ENCODE measurements at places on chromosomes 6 and 20.
A peak's percentile ranks its signal among the peaks of the same experiment; 100 is the strongest.

DNA sequence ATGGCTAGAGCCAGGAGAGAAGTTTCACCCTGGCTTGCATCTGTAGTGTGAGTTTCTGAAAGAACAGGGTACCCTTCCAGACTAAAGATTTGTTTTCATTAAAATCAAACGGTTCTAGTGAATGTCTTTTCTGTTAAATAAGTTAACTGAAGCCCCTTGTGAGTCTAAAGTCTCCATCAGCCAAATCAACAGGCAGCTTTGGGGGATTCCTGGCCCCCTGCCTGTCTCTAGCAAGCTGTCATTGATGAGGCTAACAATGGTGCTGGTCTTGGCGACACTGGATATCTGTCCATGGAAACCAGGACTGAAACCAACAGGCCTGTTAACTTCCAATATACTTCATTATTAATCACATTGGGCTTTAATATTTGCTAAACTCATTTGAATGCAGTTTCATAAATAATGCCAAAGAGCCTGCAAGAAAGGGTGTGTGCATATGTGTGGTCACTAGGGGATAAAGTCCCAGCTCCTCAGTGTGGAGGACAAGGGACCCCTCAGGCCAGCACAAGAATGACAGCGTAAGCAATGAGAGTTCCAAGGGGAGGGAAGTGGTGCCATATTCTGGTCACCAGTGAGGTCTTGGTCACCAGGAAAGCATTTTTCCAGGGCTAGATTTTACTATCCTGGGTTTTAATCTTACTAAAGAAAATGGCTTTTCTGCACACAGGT is 9.1 kb upstream of the RNF182 start:
- peak; percentile 70 for DNase-seq

DNA sequence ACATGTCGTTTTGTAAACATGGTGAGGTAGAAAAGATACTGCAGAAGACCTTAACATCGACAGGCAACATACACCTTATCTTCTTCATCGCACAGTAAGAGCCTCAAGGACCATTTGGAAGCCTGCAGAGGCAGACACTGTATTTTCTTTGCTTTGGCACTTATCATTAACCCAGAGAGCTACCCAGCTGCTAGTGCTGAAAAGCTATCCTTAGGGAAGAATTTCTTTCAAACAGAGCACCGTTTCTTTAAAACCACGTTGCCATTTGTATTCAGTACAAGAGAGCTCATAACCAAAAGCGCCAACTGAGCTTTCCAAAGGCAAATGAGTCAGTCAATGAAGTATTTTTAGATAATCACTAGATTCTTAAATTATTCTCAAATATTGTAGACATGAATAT is 306.6 kb downstream of the EPM2A start:
- DNase-seq: peak; percentile 35

DNA sequence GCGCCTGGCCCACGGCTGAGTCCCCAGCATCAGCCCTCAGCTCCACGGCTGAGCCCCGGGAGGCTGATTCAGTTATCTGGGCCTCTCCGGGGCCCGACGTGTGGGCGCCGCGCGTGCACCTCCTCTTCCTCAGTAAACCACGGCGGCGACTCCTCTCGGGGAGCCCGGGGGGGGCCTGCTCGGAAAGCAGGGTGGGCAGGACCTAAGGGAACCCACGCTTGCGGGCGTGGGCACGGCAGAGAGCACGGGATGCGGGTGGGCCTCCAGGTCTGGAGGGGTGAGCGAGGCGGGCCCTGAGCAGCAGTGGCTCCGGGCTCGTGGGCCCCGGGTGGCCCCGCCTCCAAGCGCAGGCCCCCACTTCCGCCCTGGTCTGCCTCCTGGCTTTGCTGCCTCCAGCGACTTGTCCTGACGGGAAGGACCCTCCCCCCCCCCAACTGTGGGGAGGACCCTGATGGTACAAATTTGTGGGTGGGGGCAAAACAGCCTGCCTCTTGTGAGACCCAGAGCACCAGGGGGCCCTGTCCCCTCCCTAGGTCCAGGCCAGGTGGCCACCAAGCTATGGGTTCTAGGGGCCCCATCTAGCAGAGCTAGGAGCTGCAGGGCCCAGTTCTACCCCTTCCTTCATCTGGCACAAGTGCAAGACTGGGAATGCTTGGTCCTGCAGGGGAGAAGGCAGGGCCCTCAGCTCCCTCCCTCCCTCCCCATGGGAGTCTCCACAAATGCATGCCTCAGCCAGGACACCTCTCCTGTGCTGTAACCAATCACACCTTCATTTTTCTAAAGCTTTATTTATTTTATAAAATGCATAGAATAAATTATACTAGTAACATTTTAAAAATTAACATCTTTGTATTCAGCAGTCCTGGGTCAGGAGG is 16.9 kb downstream of the UCKL1 start:
- no peak for DNase-seq

DNA sequence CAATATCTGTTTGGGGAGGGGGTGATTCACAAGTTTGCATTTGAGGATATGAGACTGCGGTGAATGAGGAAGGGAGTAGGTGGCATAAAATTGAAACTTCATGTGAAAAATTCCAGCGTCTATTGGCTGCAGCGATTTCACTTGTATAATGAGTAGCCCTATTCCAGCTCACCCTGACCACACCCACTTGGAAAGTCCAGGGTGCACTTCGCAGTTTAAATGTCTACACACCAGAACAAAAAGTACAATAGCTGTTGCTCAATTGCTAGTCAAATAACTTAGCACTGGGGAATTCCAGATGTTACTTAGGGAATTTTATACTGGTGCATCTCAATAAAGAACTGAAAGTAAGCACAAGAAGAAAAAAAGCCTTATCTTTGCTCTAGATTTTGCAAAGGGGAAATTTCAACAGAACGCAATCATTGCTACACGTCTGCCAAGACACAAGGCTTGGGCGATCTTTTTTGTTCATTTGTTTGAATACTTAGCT is 6.3 kb downstream of the TNFAIP3 start:
- no peak for DNase-seq

GRCh38 chr20:19274412-19275015 is 62.1 kb downstream of the SLC24A3 start:
- peak; percentile 9 for DNase-seq

DNA sequence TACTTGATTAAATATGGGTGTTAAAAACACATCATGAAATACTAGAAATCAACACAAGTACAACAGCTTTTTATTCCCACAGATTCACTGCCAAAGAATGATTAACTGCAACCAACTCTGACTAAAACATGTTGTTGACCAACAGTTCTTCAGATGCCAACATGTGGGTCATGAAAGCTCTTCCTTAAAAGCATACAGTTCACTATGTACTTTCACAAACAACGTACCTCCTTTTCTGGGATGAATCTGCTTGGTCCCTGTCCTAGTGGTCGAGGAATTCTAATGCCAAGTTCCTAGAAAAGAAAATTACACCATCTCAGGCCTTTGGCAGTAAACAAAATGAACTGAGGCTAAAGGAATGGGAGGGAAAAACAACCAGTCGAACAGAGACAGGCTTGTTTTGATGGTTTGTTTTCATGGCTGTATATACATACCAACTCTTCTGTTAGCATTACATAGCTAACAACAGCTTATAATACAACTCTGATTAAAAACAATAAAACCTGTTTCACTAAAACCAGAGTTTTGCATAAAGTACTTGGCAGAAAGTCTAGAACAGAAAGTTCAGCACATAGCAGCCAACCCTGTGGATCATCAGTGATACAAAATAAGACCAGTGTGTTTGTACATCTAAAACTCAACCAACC is 92.5 kb downstream of the SESN1 start:
- DNase-seq: peak; percentile 24

GRCh38 chr6:150310539-150310938 is 58.3 kb upstream of the IYD start:
- DNase-seq: no peak

DNA sequence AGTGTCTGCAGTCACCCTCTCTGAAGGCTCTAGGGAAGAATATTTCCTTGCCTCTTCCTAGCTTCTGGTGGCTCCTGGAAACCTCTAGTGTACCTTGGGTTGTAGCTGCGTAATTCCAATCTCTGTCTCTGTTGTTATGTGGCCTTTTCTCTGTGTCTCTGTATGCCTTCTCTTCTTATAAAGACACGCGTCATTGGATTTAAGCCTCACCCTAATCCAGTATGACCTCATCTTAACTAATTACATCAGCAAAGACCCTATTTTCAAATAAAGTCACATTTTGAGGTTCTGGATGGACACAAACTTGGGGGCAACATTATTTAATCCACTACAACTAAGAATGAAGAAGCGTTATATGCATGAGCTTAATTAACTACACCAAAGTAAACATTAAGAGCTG is 111.4 kb upstream of the ZNF184 start:
- DNase-seq: no peak
